PC-3 (cell line): ENCODE measurements at places on chromosomes 13 and 19.
A peak's percentile ranks its signal among the peaks of the same experiment; 100 is the strongest.

DNA sequence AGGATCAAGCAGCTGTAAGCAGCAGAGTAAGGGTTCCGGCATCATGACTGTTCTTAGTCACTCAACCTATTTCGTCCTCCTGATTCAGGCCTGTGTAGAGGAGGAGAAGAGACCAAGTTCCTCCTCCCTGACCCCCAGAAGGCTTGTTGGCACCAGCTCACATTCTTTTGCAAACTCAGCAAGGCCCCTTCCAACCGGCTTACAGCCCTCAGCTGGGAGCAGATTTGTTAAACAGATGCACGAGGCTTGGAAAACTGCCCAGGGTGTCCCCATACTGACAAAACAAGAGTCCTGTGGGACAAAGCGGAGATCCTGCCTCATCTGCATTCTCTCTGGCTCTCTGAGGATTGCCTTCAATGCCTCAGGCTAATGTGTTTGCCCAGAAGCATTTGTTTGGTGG is 113.2 kb upstream of the SOX21 start:
- H3K4me1 ChIP-seq = no peaks in the 10 kb centered on the region
- no peaks in the 10 kb centered on the region for H3K27me3 ChIP-seq
- DNase-seq = no peak
- H3K27ac ChIP-seq = no peak overlapping the region
- H3K4me3 ChIP-seq = no peak overlapping the region

DNA sequence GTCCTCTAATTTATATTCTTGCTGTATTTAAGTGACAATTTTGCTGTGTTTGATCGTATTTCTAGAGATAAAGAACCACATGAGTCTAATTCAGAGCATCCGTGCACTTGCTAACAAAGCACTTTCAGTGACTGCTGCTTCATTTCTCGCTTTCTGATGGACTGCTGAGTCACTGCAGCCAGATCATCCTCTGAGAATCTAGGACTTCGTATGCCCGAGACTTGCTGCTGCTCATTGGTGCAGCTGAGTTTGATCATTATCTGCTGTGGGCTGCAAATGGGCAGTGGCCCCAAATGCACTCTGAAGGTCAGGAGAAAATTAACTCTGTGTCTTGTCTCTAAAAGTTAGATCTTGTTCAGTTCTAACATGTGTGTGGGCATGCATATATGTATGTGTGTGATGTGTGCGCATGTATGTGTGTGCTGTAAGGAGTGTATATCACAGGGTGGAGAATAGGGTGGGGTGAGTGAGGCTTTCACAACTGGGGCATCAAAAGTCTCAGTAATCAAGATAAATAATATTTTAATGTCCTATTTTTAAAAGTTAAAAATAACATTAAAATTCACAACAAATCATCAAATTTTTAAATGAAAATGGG is 342.6 kb downstream of the MTUS2 start:
- peaks cover 20% of the 10 kb centered on the region; the same call in 1 of the 2 replicates for H3K27me3 ChIP-seq
- H3K4me1 ChIP-seq = no peaks in the 10 kb centered on the region
- DNase-seq = peak; percentile 20

DNA sequence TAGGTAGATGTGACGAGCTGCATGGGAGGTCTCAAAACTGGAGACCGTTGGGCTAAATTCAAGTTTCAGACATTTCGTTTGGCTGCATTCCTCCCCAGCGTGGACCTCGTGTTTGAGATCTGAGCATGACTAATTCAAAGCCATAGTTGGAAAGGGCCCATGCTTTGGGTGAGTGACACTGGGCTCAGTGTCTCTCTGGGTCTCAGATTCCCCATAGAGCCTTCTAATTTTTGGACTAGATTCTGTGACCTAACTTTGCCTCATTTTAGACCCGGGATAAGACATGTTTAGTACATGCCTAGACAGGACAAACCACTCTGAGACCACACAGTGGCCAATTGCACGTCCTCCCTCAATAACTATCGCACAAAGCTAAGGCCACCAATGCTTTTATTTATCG is 16.6 kb downstream of the CKM start:
- no peaks in the 10 kb centered on the region for H3K27me3 ChIP-seq
- H3K27ac ChIP-seq = no peak overlapping the region
- no peaks in the 10 kb centered on the region for H3K36me3 ChIP-seq
- H3K4me1 ChIP-seq = no peaks in the 10 kb centered on the region
- no peak for DNase-seq

- peaks cover 9% of the 10 kb centered on the region for H3K4me1 ChIP-seq
- H3K36me3 ChIP-seq = no peaks in the 10 kb centered on the region
- H3K27ac ChIP-seq = no peak overlapping the region
- no peaks in the 10 kb centered on the region for H3K27me3 ChIP-seq
- H3K4me3 ChIP-seq = no peak overlapping the region
Measured at GRCh38 chr13:82634946-82635345, 1247.3 kb downstream of the SLITRK1 start.

GRCh38 chr13:40479196-40479845 is 187.1 kb downstream of the FOXO1 start:
- H3K36me3 ChIP-seq = no peaks in the 10 kb centered on the region
- H3K27me3 ChIP-seq = no peaks in the 10 kb centered on the region
- no peak for DNase-seq

GRCh38 chr13:50382951-50383350 is 367.7 kb downstream of the KCNRG start:
- 0 out of 2 replicates have a peak, but pooled peaks cover 3% of the 10 kb centered on the region for H3K36me3 ChIP-seq
- H3K4me3 ChIP-seq = no peak overlapping the region
- H3K27me3 ChIP-seq = no peaks in the 10 kb centered on the region

GRCh38 chr13:79228972-79229371 is 177.1 kb downstream of the RBM26 start:
- no peaks in the 10 kb centered on the region for H3K27me3 ChIP-seq
- H3K4me1 ChIP-seq = peaks cover 7% of the 10 kb centered on the region; the same call in 1 of the 2 replicates
- H3K36me3 ChIP-seq = no peaks in the 10 kb centered on the region
- no peak overlapping the region for H3K27ac ChIP-seq
- no peak overlapping the region for H3K4me3 ChIP-seq

DNA sequence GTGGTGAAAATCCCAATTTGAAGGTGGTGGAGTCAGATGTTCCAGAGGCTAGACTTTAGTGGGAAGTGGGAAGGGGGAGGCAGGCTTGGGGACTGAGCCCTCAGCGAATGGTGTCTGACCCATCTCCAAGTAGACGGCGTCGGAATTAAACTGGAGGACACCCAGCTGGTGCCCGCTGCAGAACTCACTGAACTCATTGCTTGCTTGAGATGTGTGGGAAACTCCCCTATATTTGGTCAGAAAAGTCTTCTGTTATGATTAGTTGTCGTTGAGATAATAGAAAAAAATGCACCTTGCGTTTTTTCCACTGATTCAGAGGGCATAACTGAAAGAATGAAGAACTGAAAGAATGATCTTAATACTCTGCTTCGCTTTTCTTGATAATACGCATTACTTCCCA is 871 bp upstream of the ZNF583 start:
- H3K27ac ChIP-seq = no peak overlapping the region
- H3K4me3 ChIP-seq = no peak overlapping the region
- no peaks in the 10 kb centered on the region for H3K27me3 ChIP-seq
- DNase-seq = no peak
- no peaks in the 10 kb centered on the region for H3K4me1 ChIP-seq
- H3K36me3 ChIP-seq = no peaks in the 10 kb centered on the region

DNA sequence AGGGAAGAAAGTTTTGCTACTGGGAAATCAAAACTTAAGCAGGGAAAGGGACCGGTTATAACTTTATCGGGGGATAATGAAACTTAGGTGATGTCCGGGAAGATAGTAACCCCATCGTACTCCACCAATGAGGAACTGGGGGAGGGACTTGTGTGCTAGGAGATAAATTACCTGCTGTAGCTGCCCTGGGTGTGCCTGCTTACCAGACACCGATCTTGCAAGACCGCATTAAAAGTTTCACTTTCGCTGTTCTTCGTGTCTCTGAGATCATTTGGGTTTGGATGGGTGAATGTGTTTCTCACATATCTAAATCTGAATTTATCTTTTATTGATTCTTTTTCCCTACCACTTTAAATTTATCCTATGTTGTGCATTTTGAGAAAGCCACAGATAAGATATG is 381.4 kb downstream of the SLITRK6 start:
- no peaks in the 10 kb centered on the region for H3K36me3 ChIP-seq
- no peaks in the 10 kb centered on the region for H3K4me1 ChIP-seq
- no peak for DNase-seq
- no peaks in the 10 kb centered on the region for H3K27me3 ChIP-seq
- no peak overlapping the region for H3K27ac ChIP-seq

- DNase-seq = no peak
- peaks cover 26% of the 10 kb centered on the region for H3K4me1 ChIP-seq
- H3K27ac ChIP-seq = no peak overlapping the region
- H3K4me3 ChIP-seq = no peak overlapping the region
- H3K27me3 ChIP-seq = no peaks in the 10 kb centered on the region
Measured at GRCh38 chr13:46668931-46669525, 116.1 kb downstream of the LRCH1 start.

GRCh38 chr19:14059652-14060155 is 2.2 kb downstream of the PALM3 start:
- H3K27ac ChIP-seq = no peak overlapping the region
- no peak overlapping the region for H3K4me3 ChIP-seq
- no peaks in the 10 kb centered on the region for H3K27me3 ChIP-seq
- no peak for DNase-seq
- peaks cover 21% of the 10 kb centered on the region for H3K4me1 ChIP-seq

DNA sequence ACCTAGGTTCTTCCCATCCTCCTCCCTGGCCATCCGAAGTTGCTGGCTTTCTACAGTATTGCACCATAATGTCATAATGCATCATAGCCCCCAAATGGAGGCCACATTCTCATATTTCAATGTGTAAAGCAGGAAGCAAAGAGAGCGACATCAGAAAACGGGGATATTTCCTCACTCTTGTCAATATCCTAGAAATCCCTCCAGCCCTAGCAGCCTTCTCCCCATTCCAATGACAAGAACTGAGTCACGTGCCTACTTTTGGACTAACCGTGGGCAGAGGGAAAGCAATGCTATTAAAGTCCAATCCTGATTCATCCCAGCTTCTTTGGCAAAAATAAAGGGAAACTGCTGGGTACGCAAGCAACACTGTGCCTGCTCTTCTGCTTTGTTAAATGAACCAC is 4.3 kb upstream of the RAP2A start:
- DNase-seq = no peak
- H3K4me1 ChIP-seq = no peaks in the 10 kb centered on the region
- no peaks in the 10 kb centered on the region for H3K27me3 ChIP-seq
- no peak overlapping the region for H3K4me3 ChIP-seq
- no peaks in the 10 kb centered on the region for H3K36me3 ChIP-seq

DNA sequence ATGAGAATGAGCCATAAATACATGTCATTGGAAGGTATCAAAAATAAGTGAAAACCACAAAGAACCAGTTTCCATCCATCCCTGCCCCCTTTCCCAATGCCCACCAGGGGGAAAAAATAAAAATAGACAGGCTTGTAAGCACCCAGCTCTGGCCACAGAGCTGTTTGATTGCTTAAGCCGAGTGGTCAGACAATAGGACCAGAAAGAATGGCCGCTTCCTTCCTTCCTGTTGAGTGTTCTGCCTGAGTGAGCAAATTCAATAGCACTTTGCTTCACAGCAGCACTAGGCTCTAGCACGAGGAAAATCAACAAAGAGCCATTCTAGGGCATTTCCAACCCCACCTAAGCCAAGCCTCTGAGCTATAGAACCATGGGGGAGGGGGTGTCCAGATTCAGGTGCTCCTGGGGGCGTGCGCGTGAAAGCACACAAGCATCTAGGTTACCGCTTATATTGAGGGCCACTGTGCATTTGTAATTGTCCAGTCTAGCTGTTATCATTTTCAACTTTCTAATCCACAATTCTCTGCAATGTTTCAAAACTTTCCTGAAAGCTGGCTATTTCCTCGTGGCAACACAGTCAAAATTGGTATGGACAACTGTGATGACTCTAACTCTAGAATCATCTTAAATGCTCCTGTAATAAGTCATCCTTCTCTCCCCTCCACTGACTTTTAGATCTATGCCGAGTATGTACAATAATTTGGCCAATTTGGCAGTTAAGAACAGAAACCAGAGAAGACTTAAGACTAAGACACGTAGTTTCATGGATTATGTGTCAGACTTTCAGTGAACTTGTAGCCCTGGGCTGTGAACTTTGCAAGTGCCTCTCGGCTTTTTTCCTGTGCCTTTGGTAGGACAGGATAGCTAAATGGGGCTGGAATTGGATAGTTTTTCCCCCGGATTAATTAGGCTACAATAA is 64.3 kb downstream of the SPRY2 start:
- H3K27ac ChIP-seq = no peak overlapping the region
- no peaks in the 10 kb centered on the region for H3K4me1 ChIP-seq
- peak; percentile 9 for DNase-seq
- H3K36me3 ChIP-seq = no peaks in the 10 kb centered on the region
- no peaks in the 10 kb centered on the region for H3K27me3 ChIP-seq
- H3K4me3 ChIP-seq = no peak overlapping the region

DNA sequence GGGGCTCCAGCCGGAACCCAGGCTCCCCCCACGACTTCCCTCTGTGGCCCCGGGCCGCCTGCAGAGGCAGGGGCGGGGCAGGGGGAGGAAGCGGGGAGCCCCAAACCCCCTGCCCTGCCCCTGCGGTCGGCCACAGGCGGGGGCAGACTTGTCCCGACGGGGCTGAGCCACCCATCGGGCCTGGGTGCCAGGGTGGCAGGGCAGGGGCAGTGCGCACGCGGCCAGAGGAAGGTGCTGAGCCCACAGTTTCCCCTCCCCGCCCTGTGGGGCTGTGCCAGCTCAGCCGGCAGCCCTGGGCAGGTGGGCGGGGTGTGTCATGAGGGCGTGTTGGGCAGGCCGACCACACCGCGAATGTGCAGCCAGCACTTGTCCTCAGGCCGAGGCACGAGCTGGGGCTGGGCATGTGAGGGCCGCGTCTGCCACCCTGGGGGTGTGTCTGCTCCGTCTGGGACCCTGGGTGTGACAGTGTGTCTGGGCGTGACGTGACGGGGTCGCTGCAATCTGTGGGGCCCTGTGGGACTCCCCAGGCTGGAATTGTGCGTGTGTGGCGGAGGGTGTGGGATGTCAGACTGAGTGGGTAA is 17.7 kb downstream of the CCDC97 start:
- peaks cover 63% of the 10 kb centered on the region for H3K4me1 ChIP-seq
- peak overlapping the region; percentile 97 for H3K27ac ChIP-seq
- no peaks in the 10 kb centered on the region for H3K36me3 ChIP-seq

- H3K4me3 ChIP-seq = no peak overlapping the region
- H3K4me1 ChIP-seq = peaks cover 18% of the 10 kb centered on the region
- peaks cover 19% of the 10 kb centered on the region for H3K36me3 ChIP-seq
- H3K27me3 ChIP-seq = no peaks in the 10 kb centered on the region
- no peak overlapping the region for H3K27ac ChIP-seq
Measured at GRCh38 chr13:110700641-110701040, 5.3 kb downstream of the CARS2 start.

- H3K27me3 ChIP-seq = no peaks in the 10 kb centered on the region
- H3K4me1 ChIP-seq = peaks cover under 1% of the 10 kb centered on the region; the same call in 1 of the 2 replicates
- H3K4me3 ChIP-seq = no peak overlapping the region
- H3K36me3 ChIP-seq = no peaks in the 10 kb centered on the region
- no peak for DNase-seq
- H3K27ac ChIP-seq = no peak overlapping the region
Measured at GRCh38 chr13:97335488-97336134, 98.4 kb upstream of the RAP2A start.

GRCh38 chr13:95228130-95228529 is 73.1 kb downstream of the ABCC4 start:
- no peak overlapping the region for H3K27ac ChIP-seq
- DNase-seq = no peak
- H3K36me3 ChIP-seq = no peaks in the 10 kb centered on the region
- H3K4me1 ChIP-seq = peaks cover 12% of the 10 kb centered on the region; the same call in 1 of the 2 replicates

DNA sequence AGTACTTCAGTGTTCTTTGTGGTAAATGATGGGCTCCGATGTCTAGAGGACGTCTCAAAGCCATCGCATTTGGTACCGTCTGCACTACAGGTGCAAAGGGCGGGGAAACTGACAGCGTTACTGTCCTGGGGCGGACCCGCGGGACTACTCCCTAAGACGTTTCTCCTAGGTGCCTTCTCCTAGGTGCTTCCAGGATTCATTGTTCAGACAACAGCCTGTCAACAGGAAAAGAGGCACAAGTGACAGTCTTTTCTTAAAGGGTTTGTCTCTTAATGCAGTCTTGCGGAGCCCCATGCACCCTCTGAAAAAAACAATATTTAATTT is 1.4 kb downstream of the SERTM1 start:
- H3K4me3 ChIP-seq = no peak overlapping the region
- H3K4me1 ChIP-seq = no peaks in the 10 kb centered on the region
- no peaks in the 10 kb centered on the region for H3K36me3 ChIP-seq
- no peak for DNase-seq
